ENCODE measurements at places on chromosomes 2 and 18.

DNA sequence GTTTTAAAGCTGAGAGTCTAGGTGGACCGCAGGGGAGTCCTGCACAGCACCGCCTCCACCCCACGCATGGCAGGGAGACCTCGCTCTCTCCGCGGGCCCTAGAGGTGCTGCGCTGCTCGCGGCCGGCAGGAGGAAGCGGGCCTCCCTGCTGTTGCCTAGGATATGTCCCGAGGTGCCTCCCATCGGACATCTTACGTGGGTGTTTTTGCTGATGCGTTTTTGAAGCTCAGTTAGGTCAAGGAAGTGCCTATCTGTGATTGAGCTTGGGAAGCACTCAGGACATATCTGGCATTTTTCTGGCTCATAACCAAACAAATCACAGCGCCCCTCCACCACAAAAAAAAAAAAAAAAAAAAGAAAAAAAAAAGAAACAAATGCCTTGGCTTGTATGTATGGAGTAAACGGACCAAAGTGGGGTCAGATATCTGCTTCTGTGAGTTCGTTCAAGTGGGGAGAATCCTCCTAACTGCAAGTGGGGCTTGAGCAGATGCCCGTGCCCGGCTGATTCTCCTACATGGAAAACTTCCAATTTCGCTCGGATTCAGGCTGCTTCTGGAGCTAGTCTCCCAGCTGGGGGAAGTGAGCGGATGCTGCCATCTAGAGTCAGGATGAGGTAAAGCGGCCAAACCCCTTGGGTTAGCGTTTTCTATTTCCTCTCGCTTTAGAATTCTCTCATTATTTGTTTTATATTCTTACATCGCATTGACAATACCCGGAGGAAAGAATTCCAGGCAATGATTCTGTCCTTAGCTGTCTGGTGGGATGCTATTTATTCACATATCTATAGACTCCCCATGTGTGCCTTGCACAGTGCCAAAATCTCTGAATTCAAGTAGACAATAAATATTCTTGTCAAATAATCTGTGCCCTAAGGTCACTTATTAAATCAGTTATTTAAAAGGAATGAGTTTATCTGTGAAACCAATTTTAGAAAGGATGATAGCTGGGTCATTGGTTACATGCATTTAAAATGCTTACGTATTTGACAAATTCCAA, 95.3 kb downstream of the CD8B2 start:
- peak; percentile 57 for DNase-seq

DNA sequence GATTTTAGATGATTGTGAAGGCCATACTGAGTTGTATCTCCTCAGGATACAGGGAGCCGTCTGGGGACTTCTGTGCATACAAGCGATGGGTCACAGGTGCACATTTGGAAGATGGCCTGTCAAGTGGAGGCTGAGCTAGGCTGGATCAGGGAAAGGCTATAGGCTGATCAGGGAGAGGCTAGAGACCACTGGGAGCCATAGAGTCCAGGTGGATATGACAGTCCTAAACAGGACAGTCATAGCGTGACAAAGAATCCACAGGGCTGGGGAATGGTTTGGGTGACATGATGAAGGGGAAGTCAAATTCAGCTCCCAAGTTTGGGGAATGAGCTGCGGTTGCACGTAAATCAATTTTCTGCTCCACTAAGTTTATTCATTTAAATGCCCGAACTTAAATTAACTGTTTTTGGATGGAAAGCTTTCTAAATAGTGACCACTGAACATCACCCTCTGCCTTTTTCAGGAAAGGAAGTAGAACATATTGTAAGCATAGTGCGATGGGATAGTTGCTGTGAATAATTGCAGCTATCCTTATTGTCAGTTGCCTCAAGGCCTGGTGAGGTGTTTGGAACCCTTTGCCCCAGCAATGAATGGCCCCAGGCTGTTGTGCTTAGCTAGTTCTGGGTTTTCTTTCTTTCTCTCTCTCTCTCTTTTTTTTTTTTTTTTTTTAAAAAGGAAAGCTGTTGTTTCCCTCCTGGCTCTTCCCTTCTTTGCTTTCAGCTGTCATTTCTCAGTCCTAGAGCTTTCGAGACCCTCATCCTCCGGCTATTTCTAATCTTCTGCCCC, 50.5 kb downstream of the KLHL29 start:
- DNase-seq: no peak

DNA sequence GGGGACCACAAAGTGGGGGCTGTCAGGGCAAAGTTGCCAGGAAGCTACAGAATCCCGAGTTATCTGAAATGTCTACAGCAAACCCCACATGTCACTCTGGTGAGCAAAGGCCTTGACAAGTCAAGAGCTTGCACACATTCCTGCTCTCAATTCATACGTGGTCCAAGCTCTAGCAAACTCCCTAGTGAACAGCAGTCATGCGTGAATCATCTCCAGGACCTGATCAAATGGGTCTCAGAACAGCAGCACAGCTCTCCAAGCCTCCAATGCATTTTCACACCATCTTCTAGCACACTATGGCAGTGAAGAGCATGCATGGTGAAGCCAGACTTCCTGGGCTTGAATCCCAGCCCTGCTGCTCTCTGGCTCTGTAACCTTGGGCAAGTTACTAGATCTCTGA, 68.5 kb downstream of the MYO5B start:
- DNase-seq: no peak

DNA sequence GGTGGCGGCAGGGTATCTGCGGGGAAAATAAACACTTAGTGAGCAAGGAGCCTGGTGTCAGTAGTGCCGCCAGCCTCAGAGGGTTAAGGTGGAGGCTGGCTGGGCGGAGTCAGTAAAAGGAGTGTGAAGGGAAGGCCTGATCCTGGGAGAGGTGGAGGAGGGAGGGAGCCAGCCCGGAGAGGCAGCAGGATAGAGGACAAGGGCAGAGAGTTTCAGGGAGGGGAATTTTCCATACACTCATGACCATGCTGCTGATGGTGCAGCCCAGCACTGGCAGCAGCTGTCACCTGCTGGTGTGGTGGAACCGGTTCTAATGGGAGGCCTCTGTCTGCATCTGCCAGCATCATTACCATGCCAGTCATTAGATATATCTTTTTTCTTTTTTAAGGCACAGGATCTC, 2.0 kb upstream of the TEX44 start:
- DNase-seq: no peak

- no peak for DNase-seq
Measured at GRCh38 chr2:23777826-23778225, 149.1 kb downstream of the ATAD2B start.

DNA sequence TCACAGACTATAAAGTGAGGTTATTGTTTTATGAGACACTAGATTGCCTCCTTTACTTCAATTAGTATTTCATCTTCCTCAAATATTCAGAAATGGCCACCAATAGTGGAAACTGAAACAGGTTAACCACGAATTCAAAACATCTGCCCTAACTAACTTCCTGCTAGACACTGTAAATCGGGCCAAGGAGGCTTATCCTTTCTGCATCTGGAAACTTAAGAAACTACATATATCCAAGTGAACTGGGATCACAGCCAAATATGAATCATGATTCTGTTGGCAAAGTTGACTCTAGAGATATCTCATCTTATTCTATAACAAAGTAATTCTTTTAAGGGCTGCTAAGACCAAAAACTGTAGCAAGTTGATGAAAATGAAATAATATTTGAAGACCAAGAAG, 136.6 kb upstream of the ZC3H15 start:
- DNase-seq: peak; percentile 25

- DNase-seq: no peak
Measured at GRCh38 chr2:142533177-142533576, 344.3 kb upstream of the KYNU start.

GRCh38 chr2:8653485-8653884, 28.4 kb upstream of the ID2 start:
- no peak for DNase-seq

DNA sequence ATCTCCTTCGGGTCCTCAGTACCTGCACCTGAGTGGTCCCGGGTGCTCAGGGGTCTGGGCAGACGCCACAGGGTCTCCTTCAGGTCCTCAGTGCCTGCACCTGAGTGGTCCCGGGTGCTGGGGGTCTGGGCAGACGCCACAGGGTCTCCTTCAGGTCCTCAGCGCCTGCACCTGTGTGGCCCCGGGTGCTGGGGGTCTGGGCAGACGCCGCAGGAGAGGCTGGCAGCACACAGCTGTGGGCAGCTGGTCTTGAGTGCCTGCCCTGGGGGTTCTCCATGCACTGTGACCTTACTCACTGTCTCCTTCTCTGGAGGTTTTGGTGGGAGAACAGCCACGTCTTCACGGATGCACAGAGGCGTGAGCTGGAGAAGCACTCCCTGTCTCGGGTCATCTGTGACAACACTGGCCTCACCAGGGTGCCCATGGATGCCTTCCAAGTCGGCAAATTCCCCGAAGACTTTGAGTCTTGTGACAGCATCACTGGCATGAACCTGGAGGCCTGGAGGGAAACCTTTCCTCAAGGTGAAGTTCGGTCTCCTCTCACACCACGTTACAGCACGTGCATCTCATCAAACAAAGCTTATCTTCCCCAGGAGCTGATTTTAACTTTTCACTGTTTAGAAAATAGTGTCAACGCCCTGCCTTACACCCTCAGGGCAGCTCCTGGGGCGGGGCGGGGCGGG, 82.6 kb downstream of the TPO start:
- DNase-seq: no peak

DNA sequence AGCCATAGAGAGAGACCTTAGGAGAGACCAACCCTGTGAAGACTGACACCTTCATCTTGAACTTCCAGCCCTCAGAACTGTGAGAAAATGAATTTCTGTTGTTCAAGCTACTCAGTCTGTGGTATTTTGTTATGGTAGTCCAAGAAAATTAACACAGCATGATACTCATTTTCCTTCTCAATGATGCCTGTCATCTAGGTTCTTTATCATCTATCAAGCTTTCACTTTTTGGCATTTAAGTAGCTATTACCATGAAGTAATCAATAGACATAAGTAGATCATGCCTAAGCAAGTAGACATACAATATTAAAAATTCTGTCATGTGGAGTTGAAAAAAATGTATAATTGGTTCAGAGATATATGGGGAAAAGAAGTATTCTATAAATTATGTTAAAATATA, 444.7 kb downstream of the THSD7B start:
- no peak for DNase-seq

DNA sequence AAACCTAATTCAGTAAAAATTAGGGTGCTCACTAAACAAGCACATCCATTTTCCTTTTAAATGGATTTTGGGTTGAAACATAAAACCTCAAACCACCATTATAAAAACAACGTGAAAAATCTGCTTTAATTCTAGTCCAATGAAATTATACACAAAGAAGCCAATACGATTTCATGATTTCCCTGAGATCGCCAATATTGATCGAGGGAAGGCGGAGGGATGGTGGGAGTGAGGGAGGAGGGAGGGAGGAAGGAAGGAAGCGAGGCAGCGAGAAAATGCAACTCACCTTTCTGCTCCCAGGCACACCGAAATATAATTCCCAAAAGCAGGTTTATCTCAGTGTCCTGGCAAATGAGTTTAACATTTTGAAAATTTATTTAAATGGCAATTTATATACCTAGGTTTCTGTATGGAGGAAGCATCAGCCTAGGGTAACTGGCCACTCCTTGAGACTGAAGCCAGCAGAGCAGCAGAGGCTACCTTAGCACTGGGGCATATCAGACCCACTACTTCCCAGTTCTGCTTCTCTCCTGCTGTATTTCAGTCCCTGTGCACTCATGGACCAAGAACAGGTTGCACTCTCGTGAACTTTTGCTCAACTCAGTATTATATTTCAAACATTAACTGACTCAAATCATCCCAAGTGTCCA, 2.3 kb upstream of the ONECUT2 start:
- no peak for DNase-seq

DNA sequence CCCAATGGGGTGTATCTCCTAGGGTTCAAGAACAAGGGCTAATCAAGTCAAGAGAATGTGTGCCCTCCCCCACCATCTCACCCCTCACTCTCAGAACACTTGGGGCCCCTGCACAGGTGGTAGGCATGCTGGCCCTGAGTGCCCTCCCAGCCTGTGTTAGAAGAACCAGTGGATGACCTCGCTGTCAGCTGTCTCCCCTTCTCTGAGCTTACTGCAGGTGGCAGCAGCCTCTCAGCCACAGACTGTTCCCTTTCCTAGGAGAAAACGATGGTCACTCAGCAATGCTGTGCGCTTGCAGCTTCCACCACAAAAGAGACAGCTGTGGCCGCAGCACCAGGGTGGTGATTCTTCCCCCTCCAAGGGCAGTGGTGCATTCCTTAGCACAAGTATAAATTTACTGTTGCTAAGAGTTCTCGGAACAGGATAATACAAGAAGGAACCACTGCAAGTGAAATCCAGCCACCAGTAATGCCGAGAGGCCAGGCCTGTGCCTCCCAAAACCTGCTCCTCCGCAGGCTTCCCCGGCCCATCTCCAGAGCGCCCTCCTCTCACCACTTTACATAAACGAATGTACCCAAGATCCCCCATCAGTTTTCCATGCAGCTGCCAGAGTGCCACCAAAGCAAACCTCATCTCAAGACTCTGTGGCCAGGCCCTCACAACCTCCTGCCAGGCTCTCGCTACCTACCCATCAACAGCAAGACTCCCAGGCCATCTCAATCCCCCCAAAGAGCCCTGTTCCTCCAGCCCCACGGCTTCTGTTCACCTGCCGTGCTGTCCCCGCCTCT, 935 bp upstream of the RAMP1 start:
- DNase-seq: peak; percentile 62

- DNase-seq: no peak
Measured at GRCh38 chr2:15912203-15912602, 28.1 kb upstream of the MYCN start.

GRCh38 chr2:172342078-172342477, 85.3 kb upstream of the ITGA6 start:
- DNase-seq: no peak

DNA sequence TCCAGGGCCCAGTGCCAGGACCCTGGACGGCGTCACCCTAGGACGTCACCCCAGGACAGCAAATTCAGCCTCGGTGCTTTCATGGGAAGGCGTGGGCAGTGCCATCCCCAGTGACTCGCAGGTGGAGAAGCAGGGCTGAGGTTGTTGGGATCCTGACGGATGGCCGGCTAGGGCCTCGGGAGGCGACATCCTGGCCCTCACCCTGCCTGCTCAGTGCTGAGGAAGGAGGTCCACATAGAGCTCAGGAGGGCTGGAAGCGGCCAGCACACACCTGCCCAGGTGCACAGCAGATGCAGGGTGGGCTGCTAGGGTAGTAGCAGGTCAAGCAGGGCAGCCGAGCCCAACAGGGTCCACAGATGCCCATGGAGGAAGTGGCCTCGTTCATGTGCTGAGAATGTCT, 482.0 kb upstream of the SALL3 start:
- no peak for DNase-seq

All from GM04504 (cell line).